Stimulated activated CD4-positive, alpha-beta T cell treated with anti-CD3 and anti-CD28 coated beads, TNF-alpha, amount 100 ng/mL, for 48 hours (primary cell): ENCODE measurements at places on chromosomes 1 and 21.

DNA sequence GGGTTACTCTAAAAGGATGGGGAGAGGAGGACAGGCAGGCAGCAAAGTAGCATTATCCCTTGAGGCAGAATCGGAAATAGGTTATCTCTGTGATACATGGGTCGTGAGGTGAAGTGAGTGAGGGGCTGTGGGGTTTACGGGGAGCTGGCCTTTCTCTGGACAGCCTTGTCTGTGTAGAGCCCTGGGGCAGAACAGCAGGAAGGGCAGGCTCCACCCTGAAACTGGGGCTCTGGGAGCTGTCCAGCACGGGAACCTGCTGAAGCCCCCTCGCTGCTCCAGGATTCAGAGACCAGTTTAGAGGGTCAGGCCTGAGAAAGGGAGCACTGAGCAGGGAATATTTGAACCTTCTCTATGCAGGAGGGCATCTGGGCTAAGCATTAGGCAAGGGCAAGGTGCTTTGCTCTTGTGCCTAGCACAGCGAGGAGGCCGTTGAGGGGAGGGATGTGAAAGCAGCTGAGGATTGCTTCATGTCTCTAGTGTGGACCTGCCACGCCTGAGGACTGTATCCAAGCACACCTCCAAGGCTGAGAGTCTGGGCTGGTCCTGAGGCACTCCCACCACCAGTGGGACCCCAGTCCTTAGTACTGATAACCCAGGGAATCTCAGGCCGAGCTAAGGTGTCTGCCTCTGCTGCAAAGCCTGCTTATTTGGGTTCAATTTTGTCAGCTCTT is 55.8 kb downstream of the NAV1 start:
- DNase-seq, result no peak

- DNase-seq, result no peak
Observed at GRCh38 chr1:23559985-23560741, 862 bp upstream of the ID3 start.

GRCh38 chr1:228876187-228876586 is 140.9 kb downstream of the RHOU start:
- no peak for DNase-seq

GRCh38 chr1:19872190-19872589 is 10.0 kb upstream of the OTUD3 start:
- no peak for DNase-seq

DNA sequence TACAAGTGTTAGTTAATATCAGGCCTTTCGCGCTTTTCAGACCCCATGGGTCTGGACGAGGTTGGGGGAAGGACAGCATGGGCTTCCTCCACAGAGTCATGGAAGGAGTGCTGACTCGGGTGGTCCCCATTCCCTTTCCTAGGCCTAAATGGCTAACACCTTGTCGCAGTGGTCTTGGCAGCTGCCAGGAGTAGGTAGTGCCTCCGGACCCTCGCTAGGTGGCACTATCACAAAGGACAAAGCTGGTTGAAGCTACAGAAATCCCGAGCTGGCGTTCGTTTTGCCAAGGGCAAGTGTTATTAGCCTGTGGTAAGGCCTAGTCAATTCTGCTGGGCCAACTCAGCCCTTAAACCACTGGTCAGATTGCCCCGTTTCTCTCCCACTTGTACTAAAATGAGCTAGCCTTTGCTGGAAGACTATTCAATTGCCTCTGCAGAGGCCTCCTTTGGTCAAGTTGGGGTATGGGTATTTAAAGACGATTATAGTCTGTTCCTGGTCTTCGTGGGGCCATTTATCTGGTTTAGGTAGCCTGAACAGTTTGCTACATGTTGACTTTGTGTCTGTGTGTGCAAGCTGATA is 1.1 kb upstream of the UBE2Q1 start:
- peak; percentile 64 for DNase-seq

- DNase-seq, result no peak
Observed at GRCh38 chr1:99613716-99614115, 32.2 kb upstream of the PALMD start.

DNA sequence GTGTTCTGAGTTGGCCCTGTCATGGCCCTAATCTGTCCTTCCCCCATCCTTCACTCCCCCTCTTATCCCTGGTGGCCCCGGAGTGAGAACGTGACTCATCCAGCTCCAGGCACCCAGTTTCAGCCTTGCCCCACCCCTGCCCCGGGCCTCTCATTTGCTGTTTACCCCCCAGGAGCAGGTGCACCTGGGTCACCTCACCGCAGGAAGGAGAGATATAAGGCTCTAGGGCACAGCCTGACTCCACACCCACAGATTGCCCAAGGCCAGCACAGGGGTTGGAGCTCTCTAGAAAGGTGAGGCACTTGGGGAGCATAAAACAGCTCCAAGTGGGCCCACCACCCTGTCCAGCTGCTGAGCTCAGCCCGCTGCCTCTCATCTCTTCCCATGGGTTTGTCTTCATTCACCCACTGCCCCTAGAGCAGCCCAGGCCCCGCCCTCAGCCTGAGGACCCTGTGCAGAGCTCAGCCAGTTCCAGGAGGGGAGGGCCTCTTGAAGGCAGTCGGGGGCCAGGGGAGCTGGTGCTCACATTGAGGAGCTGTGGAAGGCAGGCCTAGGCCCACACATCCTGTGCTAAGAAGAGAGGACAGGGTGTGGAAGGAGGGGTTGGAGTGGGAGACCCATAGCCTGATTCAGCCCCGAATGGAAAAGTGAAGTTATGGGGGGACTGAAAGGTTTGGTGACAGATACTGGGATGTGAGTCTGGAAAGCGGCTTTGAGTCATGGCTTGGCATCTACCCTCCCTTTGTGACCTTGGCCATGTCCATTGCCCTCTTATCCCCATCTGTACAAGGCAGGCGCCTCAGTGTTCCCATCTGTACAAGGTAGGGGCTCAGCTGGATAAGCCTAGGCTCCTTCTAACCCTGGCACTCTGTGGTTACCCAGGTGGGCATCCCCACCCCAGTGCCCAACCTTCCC is 16.1 kb upstream of the GPR37L1 start:
- DNase-seq, result no peak

GRCh38 chr1:37656881-37657280 is 22.2 kb upstream of the RSPO1 start:
- DNase-seq, result no peak

DNA sequence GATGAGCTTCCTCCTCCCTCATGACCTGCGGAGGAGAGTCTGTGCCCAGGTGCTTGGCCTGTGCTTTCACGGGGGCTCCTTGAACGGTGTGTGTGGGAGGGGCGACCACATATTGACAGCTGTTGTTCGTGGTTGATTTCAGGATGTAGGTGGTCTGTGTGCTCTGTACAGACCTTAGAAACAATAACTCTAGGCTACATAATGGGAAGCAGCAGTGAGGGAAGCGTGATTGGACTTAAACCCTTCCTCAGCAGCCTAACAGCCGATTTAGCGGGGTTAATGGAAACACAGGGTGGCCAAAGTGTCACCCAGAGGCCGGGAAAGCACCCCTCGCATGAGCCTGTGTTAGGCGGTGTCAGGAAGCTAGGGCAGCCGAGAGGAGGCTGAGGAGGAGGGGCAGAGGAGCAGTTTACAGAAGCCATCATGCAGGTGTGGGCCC is 56.0 kb downstream of the TBCE start:
- DNase-seq, result peak; percentile 8

GRCh38 chr21:32383812-32384211 is 9.0 kb downstream of the URB1 start:
- DNase-seq, result no peak

DNA sequence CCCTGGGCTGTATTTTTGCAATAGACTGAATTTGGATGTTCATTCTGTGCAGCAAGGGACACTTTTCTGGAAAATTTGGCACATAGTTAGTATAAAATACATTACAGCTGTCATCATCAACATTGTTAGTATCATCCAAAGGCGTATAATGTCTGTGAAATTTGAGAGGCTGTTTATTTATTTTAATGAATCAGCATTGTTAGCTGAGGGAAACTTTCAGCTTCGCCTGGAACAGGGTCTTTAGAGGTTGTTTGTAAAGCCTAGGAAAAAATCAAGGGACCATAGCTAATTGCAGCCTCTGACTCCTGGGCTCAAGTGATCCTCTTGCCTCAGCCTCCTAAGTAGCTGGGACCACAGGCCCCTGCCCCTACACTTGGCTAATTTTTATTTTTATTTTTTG is 106.8 kb upstream of the USP24 start:
- DNase-seq, result no peak

DNA sequence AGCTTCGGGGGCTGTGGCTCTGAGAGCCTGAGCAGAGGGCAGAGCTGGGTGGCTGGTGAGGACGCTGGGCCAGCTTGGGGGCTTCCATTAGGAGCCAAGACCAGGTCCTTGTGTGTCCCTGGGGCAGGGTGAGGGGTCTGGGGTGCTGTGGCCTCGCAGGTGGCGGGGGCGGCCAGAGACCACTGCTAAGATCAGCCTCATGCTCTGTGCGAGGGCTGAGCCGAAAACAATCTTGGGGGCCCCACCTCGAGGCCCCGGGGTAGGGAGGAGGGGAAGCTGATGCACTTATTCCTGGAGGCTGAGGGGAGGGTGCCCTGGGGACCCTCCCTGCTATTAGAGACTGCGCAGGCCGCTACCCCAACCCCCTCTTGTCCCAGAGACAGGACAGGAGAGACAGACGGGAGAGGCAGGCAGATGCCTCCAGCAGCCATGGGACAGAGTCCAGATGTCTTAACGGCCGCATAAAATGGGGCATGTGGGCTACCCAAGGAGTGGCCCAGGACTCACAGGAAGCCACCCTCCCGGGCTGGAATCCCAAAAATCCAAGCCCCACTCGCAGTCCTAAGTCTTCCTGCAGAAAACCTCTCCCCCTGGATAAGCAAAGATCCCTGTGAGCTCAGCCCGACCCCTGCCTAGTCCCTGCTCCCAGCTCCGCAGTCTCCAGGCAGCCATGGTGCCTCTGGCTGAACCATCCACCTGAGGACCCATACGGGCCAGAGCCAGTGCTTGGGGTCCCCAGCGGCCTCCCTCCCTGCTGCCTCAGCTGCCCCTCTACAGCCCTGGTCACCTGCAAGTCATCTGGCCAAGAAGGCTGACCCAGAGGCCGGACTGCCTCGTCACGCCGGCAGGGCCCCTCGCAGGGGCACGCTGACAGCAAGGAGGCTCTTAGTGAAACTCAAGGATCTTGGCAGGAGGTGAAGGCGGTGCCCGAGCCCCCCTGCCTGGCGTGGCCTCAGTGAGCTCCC is 43.6 kb upstream of the COL18A1 start:
- no peak for DNase-seq

DNA sequence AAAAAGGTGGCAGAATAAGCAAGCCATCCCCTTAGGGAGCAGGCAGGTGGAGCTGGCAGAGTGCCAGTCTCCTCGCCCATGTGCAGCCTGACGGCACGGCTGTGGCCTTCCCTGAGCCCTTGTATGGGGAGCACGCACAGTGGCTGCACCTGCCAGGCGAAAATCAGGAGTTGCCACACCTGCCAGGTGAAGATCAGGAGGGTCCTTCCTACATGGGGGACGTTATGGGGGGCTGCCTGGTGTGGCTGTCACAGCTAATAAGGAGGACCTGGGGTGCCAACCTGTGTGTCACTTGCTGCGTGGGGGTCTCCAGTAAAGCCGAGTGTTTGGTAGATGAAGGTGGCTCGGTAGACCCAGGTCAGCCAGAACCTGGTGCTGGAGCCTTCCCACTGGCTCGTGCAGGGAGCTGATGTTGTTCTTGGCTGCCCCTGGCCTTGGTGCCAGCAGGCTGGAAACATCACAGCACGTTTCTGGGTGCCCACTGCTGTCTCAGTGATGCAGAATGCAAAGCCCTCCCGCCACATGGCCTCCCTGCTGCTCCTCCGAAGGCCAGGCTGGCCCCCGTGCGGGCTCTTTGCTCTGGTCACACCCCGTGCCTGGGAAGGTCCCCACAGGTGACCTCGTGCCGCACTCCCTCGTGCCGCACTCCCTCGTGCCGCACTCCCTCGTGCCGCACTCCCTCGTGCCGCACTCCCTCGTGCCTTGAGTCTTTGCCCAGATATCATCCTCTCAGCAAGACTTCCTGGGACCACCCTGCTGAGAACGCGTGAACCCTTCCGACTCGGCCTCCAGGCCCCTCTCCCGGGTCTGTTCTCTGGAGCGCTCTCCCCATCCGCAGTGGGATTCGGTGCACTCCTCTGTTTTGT is 55.4 kb downstream of the SLC37A1 start:
- DNase-seq, result no peak
